Dermis blood vessel endothelial cell (primary cell): ENCODE measurements at places on chromosomes 6 and 20. TPM values are rescaled to one million over a fixed set of nuclear protein-coding genes. Genes with fewer than 3 reads are reported as not detected.

Gene LPIN3
- total RNA-seq: 1.0 and 1.5 TPM in 2 replicates

Gene CCN6
- not detected in 2 replicates for total RNA-seq

GRCh38 chr20:19628570-19629134 is 129.4 kb upstream of the RIN2 start:
- peak; percentile 82 for DNase-seq

- no peak for DNase-seq
Measured at GRCh38 chr20:45850926-45851325, 6.3 kb downstream of the ACOT8 start.

GRCh38 chr6:30006170-30007131 is 54.6 kb upstream of the POLR1H start:
- DNase-seq: peak; percentile 19

- DNase-seq: no peak
Measured at GRCh38 chr6:168939796-168940195, 313.9 kb downstream of the THBS2 start.

GRCh38 chr20:64256282-64256935 is 861 bp downstream of the PCMTD2 start:
- DNase-seq: no peak

GRCh38 chr20:54172856-54173652 is 732 bp downstream of the CYP24A1 start:
- DNase-seq: peak; percentile 4
